Glutamatergic neuron (in vitro differentiated cells): ENCODE measurements at places on chromosomes 11 and 22.

GRCh38 chr11:18704698-18705097 lies 6.1 kb downstream of the TMEM86A start:
- DNase-seq: no peak

- DNase-seq: peak; percentile 74
Observed at GRCh38 chr11:119149018-119149785, at the start of gene ABCG4. TSS of gene ABCG4 (plus strand) at chr11:119149052. CDS start at chr11:119149966, 914 bp downstream.

DNA sequence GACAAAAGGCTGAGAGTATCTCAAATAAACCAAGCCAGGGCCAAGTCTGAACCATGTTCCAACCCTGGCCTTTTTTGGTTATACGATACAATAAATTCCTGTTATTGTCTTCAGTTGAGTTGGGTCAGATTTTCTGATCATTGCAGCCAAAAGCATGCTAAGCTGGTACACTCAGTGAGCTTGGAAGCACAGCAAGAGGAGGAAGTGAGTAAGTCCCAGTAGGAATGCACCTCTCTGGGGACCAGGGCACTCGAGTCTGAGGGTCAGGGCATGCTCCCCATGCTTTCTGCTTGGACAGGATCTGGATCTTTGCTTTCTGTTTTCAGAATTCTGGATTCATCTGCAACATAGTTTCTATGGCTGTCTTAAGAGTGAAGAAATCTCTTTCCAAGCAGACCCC lies 73.1 kb downstream of the TMPRSS5 start:
- no peak for DNase-seq

DNA sequence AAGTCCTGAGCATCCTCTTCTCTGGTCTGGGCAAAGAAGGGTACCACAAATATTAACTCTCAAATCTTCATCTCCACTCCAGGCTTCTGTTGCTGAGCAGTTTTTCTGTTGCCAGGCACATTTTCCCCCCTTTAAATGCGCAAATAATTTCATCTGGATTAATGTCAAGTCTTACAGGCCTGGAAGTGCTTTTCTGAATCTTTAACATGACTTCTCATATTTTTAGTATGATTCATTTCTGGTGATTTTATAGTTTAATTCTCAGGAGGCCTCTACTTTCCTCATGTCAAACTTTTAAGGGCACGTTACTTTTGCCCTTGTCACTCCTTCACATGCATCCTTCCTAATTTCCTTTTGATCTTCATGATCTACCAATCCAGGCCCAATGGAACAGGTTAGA lies 510.2 kb downstream of the METTL15 start:
- no peak for DNase-seq

DNA sequence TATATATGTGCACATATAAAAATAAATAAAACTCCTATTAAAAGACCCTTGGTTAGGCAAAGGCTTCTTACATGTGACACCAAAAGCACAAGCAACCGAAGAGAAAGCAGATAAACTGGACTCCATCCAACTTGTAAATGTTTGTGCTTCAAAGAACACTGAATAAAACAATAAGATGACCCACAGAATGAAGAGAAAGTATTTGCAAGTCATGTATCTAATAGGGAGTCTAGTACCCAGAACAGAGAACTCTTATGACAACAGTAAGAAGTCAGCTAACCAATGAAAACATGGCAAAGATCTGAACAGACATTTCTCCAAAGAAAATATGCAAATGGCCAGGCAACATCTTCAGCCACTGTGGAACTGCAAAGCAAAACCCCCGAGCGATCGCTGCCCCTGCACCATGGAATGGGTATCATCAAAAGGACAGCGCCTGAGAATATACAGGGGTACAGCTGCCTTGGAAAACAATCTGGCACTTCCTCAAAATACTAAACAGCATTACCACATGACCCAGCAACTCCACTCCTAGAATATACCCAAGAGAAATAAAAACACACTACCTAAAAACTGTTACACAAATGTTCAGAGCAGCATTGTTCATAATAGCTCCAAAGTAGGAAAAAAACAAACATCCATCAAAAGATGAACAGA lies 17.2 kb downstream of the BRD1 start:
- no peak for DNase-seq

- no peak for DNase-seq
Observed at GRCh38 chr22:33492210-33492651, 428.0 kb downstream of the LARGE1 start.

- DNase-seq: no peak
Observed at GRCh38 chr11:24885580-24886173, 388.8 kb downstream of the LUZP2 start.

DNA sequence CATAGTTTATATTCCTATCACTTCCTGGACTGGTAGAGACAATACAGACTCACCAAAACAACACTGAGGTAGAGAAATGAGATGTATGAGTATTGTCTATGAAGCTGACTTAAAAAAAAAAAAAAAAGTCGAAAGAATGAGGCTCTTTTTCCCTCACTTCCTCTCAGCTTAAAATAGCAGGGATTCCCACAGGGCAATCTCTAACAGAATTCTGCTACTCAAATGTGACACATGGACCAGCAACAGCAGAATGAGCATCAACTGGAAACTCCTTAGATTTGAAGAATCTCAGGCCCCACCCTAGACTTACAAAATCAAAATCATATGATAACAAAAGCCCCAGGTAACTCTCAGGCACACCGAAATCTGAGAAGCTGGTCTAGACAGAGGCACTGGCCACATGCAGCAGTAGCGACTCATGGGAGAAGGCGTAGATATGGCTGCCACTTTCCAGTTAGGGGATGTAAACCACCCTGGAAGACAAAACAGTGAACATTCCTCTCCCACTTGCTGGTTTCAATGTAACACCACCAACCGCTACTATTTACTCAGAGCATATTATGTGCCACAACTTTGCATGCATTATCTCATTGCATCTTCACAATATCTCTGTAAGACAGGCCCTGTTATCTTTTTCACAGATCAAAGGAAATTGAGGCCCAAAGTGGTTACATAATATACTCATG lies 128.0 kb downstream of the RBFOX2 start:
- no peak for DNase-seq

DNA sequence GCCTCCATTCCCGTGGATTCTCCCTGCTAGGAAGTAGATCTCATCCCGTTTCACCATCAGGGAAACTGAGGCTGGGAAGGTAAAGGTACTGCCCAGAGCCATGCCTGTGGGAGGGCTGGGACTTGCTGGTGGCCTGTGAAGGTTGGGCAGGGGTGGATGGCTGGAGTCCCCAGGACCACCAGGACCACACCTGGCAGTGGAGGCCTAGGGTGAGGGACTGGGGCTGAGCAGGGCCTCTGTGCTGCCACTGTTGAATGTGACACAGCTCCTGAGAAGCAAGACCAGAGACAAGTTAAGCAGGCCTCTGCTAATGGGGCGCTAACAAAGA lies 26.2 kb upstream of the PRODH start:
- no peak for DNase-seq

DNA sequence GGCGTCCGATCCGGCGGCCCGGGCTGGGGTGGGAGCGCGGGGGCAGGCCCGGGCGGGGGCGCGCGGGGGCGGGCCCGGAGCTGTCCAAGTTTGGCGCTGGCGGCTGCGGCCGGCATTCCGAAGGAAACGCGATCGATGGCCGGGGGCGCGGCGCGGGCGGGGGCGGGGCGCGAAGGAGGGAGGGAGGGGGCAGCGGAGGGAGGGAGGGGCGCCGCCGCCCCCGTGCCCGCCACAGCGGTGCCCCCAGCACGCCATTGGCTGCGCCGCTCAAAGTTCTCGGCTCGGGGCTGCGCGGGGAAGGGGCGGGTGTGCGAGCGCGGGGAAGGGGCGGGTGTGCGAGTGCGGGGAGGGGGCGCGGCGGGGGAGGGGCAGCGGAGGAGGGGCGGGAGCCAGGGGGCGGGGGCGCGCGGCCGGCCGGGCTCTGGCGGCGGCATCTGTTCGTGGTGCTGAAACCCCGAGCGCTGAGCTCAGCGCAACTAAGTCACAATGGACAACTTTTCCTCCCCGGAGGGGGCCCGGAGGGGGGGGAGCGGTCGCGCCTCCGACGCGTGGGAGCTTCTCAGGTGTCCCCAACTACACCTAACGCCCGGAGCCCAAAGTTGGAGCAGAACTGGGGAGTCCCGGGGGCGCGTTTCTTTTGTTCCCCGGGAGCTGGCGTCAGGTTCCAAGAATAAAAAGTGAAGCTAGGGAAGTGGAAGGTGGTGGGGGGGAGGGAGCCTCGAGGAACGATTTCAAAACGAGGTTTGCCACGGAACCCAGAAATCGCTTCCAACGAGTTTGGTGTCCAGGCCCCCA lies 2.2 kb downstream of the PHF21B start:
- peak; percentile 88 for DNase-seq

DNA sequence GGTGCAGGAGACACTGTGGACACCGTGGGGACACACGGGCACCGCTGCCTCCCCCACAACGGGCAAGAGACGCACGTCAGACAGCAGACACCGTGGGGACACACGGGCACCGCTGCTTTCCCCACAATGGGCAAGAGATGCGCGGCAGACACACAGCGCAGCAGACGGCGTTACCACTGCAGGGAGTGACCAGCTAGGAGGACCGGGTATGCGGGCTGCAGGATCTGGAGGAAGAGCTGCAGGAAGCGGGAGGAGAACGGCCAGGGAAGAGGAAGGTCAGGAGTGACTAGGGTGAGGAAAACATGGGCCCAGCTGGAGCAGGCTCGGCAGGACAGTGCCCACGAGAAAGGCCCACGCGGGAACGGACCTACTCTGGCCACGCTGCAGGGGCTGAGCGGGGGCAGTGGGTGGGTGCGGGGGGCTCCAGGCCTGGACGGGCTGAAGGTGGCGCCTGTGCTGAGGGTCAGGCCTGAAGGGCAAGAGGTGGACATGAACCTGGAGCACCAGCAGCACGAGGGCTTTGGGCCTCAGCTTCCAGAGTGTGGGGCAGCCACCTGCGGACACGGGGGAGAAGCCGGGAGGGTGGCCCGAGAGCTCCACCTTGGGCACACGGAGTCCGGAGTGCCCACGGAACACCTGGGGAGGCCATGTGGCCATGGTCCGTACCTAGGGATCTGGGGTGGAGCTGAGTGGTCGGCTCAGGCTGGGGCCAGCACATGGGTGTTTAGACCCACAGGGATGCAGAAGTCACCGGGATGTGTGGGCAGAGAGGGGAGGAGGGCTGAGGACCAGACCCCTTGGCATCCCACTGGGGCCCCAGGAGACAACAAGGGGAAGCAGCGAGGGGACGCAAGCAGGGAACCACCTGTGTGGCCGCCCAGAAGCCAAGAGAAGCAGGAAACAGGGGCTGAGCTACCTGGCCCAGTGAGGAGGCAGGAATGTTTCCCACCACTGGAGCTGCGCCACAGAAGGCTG lies 16.5 kb downstream of the TOLLIP start:
- DNase-seq: no peak

- no peak for DNase-seq
Observed at GRCh38 chr22:20663137-20663828, 110.6 kb upstream of the SERPIND1 start.

DNA sequence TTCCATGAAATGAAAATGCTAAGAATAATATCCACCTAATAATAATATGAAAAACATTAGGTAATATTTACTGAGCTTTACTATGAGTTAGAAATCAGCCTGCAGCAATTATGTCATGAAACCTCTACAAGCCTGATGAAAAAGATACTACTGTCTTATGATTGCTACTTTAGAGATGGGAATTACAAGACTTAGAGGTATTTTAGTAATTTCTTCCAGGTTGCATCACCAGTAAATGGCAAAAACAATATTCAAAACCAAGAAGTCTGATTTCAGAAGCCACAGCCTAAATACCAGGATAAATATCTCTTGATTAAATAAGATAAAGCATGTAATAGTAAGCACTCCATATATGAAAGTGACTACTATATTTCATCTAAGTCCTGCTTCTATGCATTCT lies 13.8 kb downstream of the OR5B21 start:
- DNase-seq: no peak

- no peak for DNase-seq
Observed at GRCh38 chr11:61764606-61765260, 12.3 kb downstream of the MYRF start.

DNA sequence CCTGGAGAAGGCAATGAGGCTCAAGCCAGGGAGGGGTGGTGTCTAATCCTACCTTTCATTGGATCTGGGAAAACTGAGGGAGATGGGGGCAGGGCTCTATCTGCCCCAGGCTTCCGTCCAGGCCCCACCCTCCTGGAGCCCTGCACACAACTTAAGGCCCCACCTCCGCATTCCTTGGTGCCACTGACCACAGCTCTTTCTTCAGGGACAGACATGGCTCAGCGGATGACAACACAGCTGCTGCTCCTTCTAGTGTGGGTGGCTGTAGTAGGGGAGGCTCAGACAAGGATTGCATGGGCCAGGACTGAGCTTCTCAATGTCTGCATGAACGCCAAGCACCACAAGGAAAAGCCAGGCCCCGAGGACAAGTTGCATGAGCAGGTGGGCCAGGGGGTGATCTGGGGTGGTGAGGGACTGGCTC lies at the start of gene FOLR1:
FOLR1 (plus strand) TSS at position 180 of the 421 bp plus-strand sequence; CDS start at position 214, 34 bp downstream.
- no peak for DNase-seq

- DNase-seq: no peak
Observed at GRCh38 chr22:41369424-41369745, 12.4 kb upstream of the TEF start.

DNA sequence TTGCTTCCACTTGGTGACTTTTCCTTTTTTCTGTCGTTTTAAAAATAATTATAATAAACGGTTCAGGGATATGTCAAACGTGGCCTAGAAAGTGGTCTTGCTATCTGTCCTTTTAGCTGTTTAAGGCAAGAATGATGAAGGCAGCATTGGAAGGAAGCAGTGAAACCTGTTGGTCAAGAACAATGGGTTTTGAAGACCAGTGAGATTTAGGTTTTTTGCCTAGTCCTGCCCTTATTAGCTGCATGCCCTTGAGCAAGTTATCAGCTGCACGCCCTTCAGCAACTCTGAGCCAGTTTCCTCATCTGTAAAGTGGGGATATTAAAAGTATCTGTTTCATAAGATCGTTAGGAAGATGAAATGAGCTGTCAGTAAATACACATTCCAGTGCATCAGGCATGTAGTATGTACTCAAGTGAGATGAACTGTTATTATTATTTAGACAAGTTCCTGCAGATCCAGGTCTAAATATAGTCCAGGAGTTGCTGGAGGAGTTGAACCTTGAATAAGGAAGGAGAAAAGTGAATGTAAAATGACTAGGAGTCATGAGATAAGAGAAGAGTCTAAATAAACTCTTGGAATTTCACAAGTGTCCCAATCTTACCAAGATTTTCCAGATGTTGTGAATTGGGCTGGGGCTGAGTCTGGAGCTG lies 90.8 kb upstream of the HSD17B12 start:
- no peak for DNase-seq

GRCh38 chr11:107928767-107929507 lies 689 bp downstream of the RAB39A start:
- DNase-seq: peak; percentile 50

- DNase-seq: no peak
Observed at GRCh38 chr11:113547739-113548138, 72.5 kb upstream of the DRD2 start.
